Thymus (tissue), 14 donors: ENCODE measurements at places on chromosomes 2 and 18.

- H3K4me1 ChIP-seq, result peaks cover 94% of the 10 kb centered on the region
- H3K36me3 ChIP-seq, result no peaks in the 10 kb centered on the region
- DNase-seq, result no peak
- H3K4me3 ChIP-seq, result no peak overlapping the region
- H3K27ac ChIP-seq, result peak overlapping the region; percentile 72
- H3K27me3 ChIP-seq, result no peaks in the 10 kb centered on the region
Measured at GRCh38 chr2:43196768-43197587, 29.4 kb downstream of the ZFP36L2 start.

DNA sequence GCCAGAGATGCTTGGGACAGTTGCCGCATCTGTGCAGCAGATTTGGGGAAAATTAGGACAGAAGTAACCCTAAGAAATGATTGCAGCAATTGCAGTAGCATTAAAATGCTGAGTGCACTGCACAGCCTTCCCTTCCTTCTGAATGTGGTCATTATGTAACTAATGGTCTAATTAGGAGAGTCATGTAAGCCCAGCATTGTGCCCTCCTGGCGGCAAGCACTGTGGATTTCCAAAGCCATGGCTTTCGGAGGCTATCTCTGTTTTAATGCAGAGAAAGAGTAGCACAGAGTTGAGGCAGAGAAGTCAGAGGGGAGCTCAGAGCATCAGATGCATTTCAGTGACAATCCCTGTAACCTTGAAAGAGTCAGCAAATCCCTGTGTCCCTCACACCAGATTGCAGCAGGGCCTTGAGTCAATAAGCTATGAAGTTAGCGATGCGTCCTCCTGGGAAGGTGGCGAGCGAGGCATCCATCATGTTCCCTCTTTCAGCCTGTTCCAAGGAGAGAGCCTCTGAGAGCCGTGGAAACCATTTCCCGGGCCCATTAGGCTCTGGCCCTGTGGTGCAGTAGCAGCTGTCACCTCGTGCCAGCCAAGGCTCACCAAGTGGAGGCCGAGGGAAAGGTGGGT, 307.2 kb downstream of the FBXO15 start:
- H3K27ac ChIP-seq, result no peak overlapping the region
- no peak overlapping the region for H3K4me3 ChIP-seq
- no peaks in the 10 kb centered on the region for H3K4me1 ChIP-seq
- no peaks in the 10 kb centered on the region for H3K36me3 ChIP-seq
- no peak for DNase-seq

DNA sequence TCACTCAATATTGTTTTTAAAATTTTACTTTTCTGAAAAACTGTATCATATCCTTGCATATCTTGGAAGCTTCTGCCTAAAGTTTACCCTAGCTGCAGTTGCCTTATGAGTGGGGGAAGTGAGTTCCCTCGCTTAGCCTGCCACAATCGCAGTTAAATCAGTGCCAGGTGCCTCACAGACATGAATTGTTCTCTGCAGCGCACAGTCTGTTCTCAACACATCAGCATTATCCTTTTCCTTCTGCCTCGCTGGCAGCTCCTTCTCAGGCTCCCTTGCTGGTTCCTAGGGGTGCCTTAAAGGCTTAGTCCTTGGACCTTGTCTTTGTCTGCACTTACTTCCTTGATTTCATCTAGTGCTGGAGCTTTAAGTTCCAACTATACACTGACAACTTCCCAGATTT, 132.8 kb downstream of the TTC27 start:
- DNase-seq, result no peak
- H3K4me3 ChIP-seq, result no peak overlapping the region
- H3K4me1 ChIP-seq, result no peaks in the 10 kb centered on the region
- no peaks in the 10 kb centered on the region for H3K36me3 ChIP-seq

DNA sequence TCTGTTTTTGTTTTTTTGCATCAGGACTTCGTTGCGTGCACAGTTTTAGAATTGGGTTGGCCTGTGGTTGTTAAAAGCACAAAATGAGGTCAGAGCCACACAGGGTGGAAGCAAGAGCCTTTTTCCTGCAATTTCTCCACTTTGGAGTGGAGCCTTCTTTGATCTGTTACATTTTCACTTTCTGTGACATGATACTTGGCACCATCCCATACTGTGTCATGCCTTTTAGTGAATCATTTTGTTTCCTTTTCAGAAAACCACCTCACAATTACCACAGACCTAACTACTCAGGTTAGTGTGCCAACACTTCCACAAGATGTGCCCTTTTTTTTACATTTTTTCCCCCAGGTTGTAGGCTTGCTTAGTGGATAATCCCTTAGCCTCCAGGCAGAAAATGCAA, 32.5 kb downstream of the MERTK start:
- no peak for DNase-seq
- no peaks in the 10 kb centered on the region for H3K4me1 ChIP-seq
- H3K36me3 ChIP-seq, result no peaks in the 10 kb centered on the region
- no peak overlapping the region for H3K4me3 ChIP-seq
- no peak overlapping the region for H3K27ac ChIP-seq

GRCh38 chr2:134452042-134452733, 198.3 kb downstream of the MGAT5 start:
- peaks cover 5% of the 10 kb centered on the region for H3K4me1 ChIP-seq
- no peak for DNase-seq
- H3K4me3 ChIP-seq, result no peak overlapping the region
- H3K36me3 ChIP-seq, result peaks cover 22% of the 10 kb centered on the region

- H3K27ac ChIP-seq, result no peak overlapping the region
- H3K4me3 ChIP-seq, result no peak overlapping the region
- no peaks in the 10 kb centered on the region for H3K4me1 ChIP-seq
- H3K36me3 ChIP-seq, result no peaks in the 10 kb centered on the region
- DNase-seq, result no peak
Measured at GRCh38 chr2:158099716-158100115, 2.0 kb upstream of the UPP2 start.

GRCh38 chr2:234705108-234705507, 208.2 kb upstream of the ARL4C start:
- H3K27me3 ChIP-seq, result no peaks in the 10 kb centered on the region
- H3K4me3 ChIP-seq, result no peak overlapping the region
- no peak overlapping the region for H3K27ac ChIP-seq
- no peaks in the 10 kb centered on the region for H3K4me1 ChIP-seq
- no peaks in the 10 kb centered on the region for H3K36me3 ChIP-seq
- no peak for DNase-seq

DNA sequence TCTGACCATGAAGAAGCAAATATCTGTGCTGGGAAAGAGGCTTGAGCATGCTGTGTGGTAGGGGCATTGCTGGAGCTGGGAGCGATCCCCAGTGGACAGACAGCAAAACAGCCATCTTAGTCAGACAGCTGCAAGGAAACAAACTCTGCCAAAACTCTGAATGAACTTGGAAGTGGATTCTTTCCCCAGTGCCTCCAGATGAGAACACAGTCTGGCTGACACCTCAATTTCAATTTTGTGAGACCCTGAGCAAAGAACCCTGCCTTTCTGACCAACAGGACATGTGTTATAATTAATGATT, 23.2 kb upstream of the FAP start:
- no peak overlapping the region for H3K27ac ChIP-seq
- peaks cover 6% of the 10 kb centered on the region for H3K36me3 ChIP-seq
- H3K27me3 ChIP-seq, result no peaks in the 10 kb centered on the region
- no peak for DNase-seq
- H3K4me3 ChIP-seq, result no peak overlapping the region

DNA sequence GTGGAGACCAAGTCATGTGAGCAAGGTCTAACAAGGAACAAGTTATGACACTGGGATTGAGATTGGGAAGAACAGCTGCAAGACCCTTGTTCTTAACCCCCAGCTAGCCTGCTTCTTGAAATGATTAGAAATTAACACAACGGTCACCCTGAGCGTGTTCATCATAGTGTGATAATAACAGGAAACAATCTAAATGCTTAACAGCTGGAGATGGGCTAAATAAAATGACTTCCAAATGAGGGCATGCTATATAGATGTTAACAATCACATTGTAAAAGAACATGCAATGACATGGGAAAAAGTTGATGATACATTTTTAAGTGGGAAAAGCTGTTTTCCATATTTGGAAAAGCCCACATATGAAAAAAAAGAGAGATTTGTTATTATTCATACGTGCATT, 47.6 kb downstream of the RPL37A start:
- no peaks in the 10 kb centered on the region for H3K36me3 ChIP-seq
- no peaks in the 10 kb centered on the region for H3K27me3 ChIP-seq
- DNase-seq, result no peak

DNA sequence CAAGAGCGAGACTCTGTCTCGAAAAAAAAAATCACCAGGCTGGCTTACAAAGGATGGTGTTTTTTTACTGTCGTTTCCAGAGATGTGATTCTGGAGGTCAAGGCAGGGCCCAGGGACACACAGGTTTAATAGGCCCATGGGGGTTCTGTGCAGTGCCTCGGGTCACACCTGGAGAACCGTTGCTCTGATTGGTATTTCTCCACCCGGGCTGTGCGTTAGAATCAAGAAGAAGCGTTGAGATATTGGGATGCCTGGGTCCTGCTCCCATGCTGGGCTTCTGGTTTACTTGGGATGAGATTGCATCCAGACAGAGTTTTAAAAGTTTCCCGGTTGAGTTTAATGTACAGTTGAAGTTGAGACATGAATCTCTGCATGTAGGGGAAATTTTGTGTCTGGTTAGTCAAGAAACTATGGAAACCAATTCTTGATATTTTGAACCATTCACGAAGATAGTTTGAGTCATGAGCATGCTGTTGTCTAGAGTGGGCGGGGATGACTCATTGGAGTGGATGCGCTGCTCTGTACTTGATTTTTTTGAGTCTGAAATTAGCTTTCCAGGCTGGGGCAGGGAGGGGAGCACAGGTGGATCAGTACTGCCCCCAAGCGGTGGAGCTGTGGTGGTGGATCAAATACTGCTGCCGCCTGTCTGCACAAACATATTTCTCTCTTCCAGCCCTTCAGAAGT, 50.1 kb downstream of the GREB1 start:
- H3K4me1 ChIP-seq, result no peaks in the 10 kb centered on the region
- H3K27me3 ChIP-seq, result no peaks in the 10 kb centered on the region
- no peak overlapping the region for H3K4me3 ChIP-seq
- no peaks in the 10 kb centered on the region for H3K36me3 ChIP-seq
- H3K27ac ChIP-seq, result no peak overlapping the region

DNA sequence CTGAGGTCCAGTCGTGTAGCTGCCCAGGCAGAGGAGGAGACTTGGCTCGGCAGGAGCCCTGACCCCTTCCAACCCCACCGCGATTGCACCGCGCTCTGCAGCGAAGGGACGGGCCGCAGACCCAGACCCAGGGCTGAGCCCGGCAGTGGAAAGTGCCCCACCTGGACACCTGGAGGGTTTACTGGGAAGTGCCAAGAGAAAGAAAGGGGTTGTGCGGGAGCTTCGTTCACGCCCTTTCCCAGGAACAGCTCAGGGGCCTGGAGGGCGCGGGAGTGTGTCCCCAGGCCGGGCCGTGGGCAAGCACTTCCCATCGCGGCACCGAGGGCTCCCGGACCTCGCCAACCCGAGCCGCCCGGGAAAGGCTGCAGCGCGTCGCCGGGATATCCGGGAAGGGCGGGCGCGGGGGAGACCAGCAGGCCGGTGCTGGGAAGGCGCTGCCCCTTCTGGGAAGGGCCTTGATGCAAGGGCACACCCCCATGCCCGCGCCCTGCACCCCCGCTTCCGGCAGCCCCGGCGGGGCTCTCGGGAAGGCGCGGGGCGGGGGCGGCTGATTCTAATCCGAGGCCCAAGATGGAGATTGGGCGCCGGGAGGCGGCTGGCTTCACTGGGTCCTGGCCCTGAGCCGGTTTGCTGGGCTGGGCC, 36.1 kb upstream of the MRPL33 start:
- H3K27ac ChIP-seq, result peak overlapping the region; percentile 37
- peaks cover 6% of the 10 kb centered on the region for H3K27me3 ChIP-seq
- DNase-seq, result no peak
- H3K4me3 ChIP-seq, result peak overlapping the region; percentile 45
- H3K36me3 ChIP-seq, result no peaks in the 10 kb centered on the region

GRCh38 chr18:12328179-12328823, 20.3 kb downstream of the TUBB6 start:
- no peak for DNase-seq
- H3K4me1 ChIP-seq, result no peaks in the 10 kb centered on the region
- H3K4me3 ChIP-seq, result no peak overlapping the region

GRCh38 chr2:6921321-6921922, 4.2 kb downstream of the RNF144A start:
- H3K36me3 ChIP-seq, result peaks cover 2% of the 10 kb centered on the region
- H3K4me1 ChIP-seq, result peaks cover 18% of the 10 kb centered on the region
- no peak overlapping the region for H3K27ac ChIP-seq
- no peak for DNase-seq
- peaks cover 14% of the 10 kb centered on the region for H3K27me3 ChIP-seq
- no peak overlapping the region for H3K4me3 ChIP-seq

DNA sequence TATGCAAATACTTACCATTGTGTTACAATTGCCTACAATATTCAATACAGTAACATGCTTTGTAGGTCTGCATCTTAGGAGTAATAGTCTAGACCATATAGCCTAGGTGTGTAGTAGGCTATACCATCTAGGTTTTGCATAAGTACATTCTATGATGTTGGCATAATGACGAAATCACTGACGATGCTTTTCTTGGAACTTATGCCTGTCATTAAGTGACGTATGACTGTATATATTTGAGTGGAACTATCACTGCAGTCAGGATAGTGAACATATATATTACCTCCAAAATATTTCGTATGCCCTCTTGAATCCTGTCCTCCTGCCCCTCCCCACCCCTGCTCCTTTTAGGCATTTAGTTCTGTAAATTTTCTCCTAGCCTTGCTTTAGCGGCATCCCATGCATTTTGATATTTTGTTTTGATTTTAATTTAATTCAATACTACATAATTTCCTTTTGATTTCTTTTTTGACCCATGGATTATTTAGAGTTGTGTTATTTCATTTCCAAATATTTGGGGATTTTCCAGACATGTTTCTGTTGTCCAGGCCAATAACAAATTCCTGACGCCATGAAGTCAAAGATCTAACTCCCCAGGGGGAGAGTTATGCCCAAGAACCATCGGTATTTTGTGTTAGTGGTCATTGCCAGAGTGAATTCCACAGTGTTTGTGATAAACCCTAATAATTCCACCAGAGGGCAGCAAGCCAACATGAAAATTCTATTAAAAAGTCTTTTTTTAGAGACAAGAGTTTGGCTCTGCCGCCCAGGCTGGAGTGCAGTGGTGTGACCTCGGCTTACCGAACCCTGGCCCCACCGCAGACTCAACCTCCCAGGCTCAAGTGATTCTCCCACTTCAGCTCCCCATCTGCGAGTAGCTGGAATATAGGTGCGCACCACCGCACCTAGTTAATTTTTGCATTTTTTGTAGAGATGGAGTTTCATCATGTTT, 24.2 kb upstream of the CASP8 start:
- no peak for DNase-seq
- peaks cover 5% of the 10 kb centered on the region for H3K36me3 ChIP-seq
- peaks cover 23% of the 10 kb centered on the region for H3K4me1 ChIP-seq
- H3K27ac ChIP-seq, result no peak overlapping the region
- H3K27me3 ChIP-seq, result no peaks in the 10 kb centered on the region

DNA sequence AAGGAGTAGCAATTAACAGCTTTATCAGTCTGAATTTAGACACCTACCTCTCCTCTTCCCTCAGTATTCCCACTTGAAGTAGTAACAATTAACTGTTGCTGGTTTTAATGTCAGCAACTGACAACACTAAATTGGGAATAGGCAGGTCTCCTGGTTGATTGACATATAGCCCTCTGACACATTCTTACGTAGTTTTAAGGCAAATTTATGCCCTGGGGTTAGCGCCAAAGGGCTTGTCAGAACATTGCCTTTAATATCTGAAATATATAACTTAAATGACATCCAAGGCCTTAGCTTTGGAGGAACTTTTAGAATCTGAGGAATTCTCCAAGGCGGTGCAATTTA, 7.4 kb downstream of the ASXL3 start:
- no peaks in the 10 kb centered on the region for H3K4me1 ChIP-seq
- no peaks in the 10 kb centered on the region for H3K27me3 ChIP-seq
- no peak overlapping the region for H3K4me3 ChIP-seq
- H3K36me3 ChIP-seq, result no peaks in the 10 kb centered on the region
- no peak overlapping the region for H3K27ac ChIP-seq
